Upper lobe of right lung (tissue), 1 donor: ENCODE measurements at places on chromosomes 16 and 17. TPM values are rescaled to one million over a fixed set of nuclear protein-coding genes. Genes with fewer than 3 reads are reported as not detected.

The PPP1R1B gene
- total RNA-seq = 25.1 TPM

The CA7 gene
- total RNA-seq = not detected

The TOB1 gene
- total RNA-seq = 70.1 TPM

The PLEKHM1 gene
- 69.8 TPM for total RNA-seq

The GPS1 gene
- 78.0 TPM for total RNA-seq

The TMIGD1 gene
- not detected for total RNA-seq

The NPIPA5 gene
- 12.0 TPM for total RNA-seq

- no peak for DNase-seq
These were observed 374.8 kb downstream of the ZFHX3 start for GRCh38 chr16:72673118-72673517.

GRCh38 chr17:32659419-32659842 lies 172.6 kb downstream of the CDK5R1 start:
- peak; percentile 70 for DNase-seq

DNA sequence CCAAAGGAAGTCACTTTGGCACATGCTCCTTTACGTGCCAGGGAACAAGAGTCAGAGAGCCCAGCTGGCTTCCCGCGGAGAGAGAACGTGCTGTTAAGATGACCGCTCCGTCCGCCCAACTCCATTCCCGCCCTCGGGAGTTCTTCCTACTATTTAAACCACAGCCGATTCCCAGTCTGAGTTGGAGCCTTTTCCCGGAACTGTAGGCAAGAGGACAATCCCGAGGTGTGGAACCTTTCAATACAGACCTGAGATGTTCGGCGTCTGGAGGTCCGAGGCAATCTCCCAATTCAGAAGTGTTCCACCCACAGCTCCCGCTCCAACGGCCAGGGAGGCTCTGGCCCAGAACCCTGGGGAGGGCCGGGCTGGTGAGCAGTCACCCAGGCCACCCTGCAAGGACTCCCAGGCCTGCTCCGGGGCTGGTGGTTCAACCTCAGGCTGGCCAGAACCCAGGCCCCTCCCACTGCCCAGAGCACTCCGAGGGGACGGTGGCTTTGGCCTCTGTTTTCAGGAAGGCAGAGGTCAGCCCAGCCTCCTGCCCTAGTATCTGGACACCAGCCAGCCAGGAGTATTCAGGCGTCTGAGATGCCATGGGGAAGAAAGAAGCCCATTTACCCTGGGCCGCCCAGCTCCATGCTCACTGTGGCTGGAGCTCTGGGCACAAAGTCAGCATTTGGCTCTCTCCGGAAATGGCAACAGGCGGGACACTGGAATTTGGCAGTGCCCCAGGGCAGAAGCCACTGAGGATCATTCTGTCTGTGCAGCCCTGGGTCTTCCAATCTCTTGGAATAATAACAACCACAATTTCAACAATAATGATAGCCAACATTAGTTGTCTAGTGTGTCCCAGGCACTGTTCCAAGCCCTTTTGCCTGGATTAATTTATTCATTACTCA lies 21.4 kb downstream of the EMP2 start:
- DNase-seq = peak; percentile 72

DNA sequence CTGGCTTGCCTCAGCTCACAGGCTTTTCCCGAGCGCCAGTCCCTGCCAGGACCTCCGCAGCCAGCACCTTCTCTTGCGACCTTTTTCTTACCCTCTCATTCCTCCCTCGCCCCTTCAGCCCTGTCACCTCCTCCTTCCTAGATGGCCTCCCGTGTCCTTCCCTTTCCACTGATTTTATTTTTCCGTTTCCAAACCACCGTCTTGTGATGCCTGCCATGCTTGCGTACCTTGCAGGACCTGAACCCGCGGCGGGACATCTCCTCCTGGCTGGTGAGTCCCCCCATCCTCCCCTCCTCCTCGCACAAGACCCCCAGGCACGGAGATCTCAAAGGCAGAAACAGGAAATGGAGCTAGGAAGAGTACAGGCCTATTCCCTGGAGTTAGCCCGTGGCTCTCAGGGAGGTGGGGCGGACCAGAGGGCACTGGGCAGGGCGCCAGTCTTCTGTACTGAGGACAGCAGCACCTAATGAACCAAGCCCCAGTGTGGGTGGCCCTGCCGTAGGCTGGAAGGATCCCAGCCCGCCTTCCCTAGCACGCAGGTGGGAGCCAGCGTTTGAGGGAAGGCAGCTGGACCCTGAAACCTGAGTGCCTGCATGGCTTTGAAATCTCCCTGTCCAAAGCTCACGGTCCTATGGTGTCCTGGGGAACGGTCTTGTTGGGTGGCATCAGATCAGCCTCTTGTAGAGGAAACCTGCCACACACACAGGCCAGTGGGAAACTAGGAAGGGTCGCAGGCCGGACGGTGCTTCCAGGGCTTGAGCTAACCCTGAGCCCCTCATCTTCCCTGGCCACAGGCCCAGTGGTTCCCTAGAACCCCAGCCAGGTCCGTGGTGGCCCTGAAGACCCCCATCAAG lies 612 bp downstream of the CISD3 start:
- DNase-seq = peak; percentile 92

- DNase-seq = no peak
These were observed 416 bp downstream of the METTL26 start for GRCh38 chr16:635573-636205.

DNA sequence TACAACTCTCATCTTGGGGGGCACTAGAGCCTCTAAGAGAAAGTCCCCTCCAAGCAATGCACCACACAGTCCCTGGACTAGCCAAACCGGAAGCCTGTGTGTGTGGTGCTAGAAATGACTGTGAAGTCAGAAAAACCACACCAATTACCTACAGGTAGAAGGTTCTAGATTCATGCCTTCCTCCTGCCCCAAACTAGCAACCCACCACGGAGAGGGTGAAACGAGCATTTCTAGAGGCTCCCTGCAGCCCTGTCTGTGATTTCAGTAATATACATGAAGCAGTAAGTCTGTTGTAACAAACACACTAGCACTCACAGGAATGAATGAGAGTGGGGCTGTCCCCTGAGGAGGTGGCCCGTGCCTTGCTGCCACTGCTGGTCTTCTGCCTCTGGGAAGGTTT lies 13.6 kb downstream of the ZFHX3 start:
- no peak for DNase-seq

DNA sequence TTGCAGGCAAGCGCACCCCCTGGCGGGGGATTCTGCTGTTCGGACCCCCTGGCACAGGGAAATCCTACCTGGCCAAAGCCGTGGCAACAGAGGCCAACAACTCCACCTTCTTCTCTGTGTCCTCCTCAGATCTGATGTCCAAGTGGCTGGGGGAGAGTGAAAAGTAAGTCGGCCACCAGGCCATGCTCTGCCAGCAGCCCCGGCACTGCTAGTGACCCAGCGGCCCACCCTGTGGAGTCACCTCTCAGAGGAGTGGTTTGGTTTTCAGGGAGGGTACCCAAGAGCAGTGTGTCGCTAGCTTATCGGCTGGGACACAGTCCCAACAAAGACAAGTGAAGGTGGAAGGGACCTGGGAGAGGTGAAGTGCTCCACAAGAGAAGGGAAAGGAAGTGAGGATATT lies 8.2 kb downstream of the VPS4A start:
- DNase-seq = peak; percentile 51

- no peak for DNase-seq
These were observed 169.8 kb downstream of the LAT start for GRCh38 chr16:29154676-29155121.
